NCI-H446 (cell line): ENCODE measurements at places on chromosomes 7 and 10.

- DNase-seq = no peak
Measured at GRCh38 chr7:11767148-11767547, 64.8 kb downstream of the THSD7A start.

DNA sequence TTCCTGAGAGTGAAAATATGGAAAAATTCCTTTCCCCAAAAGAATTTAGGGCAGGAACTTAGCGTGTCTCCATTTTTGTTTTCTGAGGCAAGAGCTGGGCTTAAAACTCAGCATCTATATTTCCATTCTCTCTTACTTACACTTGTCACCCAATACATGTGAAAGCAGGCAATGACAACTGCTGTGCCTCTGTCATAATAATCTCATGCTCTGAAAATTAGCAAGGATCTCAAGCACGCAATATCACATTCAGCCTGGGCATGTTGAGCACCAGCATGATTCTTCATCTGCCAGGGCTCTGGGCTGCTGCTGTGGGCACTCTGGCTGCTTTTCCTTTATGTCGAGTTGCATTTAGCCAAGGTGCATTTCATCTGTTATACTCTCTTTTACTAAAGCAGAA, 255.5 kb downstream of the SNX10 start:
- no peak for DNase-seq

GRCh38 chr7:50838675-50839377, 56.1 kb upstream of the GRB10 start:
- DNase-seq = no peak

DNA sequence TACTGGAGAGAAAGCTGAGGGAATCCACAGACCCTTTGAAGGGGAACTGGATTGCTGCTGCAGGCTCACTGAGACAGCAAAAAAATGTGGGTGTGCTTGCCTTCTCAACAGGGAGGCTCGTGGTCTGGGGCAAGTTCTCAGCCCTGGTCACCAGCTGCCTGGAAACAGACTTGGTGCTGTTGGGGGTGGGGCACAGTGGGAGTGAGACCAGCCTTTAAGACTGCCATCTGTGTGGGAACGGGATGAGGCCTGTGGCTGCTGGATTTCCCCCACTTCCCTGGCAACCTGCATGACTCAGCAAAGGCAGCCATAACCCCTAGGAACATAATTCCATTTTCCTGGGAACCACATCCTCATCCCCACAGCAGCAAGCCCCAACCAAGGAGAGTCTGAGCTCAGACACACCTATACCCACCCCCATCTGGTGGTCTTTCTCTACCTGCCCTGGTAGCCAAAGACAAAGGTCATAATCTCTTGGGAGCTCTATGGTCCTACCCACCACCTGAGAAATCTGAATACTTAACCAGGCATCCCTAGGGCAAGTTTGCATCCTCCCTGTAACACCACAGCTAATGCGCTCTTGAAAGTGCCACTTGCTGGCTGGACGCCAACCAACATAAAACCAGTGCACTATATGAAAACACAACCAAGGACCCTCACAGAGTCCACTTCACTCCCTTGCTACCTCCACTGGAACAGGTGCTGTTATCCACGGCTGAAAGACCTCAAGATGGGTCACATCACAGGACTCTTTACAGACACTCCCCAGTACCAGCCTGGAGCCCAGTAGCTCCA, 45.0 kb upstream of the TFEC start:
- no peak for DNase-seq

- no peak for DNase-seq
Measured at GRCh38 chr7:127189074-127189473, 63.7 kb downstream of the GRM8 start.

DNA sequence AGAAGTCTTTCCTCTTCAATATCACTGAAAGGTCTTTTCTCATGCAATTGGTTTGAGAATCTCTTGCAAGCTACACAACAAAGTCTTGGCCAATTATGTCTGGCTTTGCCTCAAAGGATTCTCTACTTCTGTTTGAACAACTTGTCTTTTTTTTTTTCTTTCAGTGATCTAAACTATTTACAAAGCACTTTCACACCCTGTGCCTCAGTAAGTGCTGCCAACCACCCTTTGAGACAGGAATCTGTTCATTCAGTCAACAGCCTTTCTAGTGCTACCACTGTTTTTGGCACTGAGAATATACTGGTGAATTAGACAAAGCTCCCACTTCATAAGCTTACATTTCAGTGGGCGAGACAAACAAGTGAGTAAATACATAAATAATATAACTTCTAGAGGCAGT, 26.9 kb upstream of the SDK1 start:
- DNase-seq = peak; percentile 50
